ENCODE measurements at places on chromosomes 16 and 17.

DNA sequence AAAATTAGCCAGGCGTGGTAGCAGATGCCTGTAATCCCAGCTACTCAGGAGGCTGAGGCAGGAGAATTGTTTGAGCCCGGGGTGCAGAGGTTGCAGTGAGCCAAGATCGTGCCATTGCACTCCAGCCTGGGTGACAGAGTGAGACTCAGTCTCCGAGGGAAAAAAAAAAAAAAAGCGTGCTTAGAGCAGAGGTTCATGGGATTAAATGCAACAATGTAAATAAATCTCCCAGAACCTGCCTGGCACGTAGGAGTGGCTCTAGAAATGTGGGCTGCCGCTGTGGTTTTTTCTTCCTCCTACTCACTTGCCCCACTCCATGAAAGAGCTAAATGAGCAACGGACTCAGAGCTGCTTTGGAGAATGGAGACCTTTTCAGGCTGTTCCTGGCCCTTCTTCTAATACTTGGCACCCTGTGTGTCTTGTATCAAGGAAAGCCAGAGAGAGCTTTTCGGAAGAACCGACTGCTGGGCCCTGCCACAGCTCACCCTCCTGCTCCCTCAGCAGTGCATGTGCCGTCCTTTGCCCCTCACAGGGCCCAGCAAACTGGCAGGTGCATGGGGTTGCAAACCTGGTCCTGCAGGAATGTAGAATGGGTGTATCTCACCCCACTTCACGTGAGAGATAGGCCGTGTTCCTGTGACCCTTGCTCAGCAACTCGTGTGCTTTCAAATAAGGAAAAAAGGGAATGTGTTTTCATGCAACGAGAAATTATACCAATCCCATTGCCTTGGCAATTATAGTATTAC is 52.0 kb downstream of the LDHD start:
- DNase-seq: no peak

DNA sequence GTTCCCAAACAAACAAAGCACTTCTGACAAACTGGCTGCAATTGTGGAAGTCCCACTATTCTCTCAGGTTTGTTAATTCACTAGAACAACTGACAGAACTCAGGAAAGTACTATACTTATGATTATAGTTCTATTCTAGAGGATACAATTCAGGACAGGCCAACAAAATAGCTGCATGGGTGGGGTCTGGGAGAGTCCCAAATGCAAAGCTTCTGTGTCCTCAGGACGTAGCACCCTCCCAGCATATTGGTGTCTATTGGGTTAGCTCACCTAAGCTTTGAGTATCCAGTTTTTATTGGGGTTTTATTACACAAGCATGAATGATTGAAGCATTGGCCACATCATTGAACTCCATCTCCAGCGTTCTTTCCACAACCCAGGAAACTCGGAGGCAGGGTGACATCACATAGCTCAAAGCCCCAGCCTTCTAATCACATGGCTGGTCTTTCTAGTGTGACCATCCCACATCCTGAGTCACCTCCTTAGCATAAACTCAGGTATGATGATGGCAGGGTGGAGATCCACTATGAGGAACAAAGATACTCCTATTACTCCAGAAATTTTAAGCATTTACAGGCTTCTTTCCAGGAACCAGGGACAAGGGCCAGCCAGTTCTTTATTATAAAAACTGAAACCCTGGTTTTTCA is 43.9 kb upstream of the CCNF start:
- DNase-seq: no peak

- DNase-seq: no peak
Measured at GRCh38 chr16:30335598-30336474, 19.3 kb downstream of the CD2BP2 start.

GRCh38 chr16:68866933-68867332 is 23.6 kb downstream of the TANGO6 start:
- no peak for DNase-seq

DNA sequence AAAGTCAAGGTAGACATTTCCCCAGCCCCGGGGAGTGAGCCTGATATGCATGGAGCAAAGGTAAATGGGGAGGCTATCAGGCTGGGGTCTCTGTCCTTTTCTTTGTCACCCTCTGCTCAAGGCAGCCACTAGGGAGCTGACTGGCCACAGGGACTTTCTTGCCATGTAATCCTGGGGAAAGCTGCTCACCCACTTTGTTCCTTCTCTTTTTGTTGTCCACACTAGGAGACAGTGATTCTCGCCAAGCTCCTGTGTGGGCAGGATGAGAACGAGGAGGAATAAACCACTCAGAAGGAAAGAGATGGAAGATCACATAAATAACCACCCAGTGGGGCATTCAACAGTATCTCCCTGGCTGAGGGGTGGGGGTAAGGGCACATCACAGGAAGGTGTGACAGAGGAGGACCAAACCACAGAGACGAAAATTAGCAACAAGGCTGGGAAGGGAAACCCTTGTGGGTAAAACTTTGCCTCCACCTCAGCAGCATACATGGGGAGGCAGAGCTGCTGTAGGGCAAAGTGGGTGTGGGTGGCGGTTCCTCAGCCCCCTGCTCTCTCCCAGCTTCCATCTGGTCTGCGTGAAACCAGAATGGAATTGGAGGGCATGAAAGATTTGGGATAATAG is 26.2 kb upstream of the CCL1 start:
- no peak for DNase-seq
